Activated T-helper 1 cell treated with Interleukin-2 at 50 U/mL for 16 hours (primary cell): ENCODE measurements at places on chromosomes 5 and 9.

GRCh38 chr5:6496207-6496584 lies 47.5 kb downstream of the UBE2QL1 start:
- no peak for DNase-seq

GRCh38 chr5:16837305-16837704 lies 98.8 kb downstream of the MYO10 start:
- no peak for DNase-seq

DNA sequence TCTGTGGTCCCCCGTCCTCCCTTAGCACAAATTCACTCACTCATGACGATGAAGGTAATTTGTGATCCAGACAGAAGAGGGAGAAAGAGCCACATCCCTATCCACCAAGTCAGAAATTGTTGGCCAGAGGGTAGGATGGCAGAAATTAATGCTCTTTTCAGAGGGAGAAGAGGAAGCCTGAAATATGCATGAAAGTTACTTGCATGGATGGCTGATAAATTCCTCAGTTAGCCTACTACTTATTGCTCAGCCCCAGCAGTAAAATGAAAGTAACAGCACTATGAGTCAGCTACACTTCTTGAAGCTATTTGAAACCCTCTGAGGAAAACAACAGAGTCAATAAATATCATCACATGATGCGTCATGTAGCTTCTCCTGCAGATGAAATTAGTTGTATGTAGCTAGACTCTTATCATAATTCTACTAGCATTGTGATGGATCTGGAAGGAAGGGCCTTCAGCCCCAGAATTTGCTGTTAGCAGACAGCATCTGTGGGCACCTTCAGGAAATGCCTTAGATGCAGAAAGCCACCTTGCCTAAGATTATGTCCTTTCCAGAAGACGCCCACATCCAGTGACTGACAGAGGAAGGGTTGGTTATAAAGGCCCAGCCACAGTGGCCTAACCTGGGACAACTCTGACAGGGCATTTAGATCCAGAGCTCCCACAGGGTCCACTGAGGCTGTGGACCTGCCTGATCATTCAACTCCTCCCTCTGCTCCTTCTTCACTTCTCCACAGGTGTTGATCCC lies 81.2 kb upstream of the CCDC112 start:
- no peak for DNase-seq

- no peak for DNase-seq
Measured at GRCh38 chr5:60487885-60488442, 212.0 kb downstream of the DEPDC1B start.

DNA sequence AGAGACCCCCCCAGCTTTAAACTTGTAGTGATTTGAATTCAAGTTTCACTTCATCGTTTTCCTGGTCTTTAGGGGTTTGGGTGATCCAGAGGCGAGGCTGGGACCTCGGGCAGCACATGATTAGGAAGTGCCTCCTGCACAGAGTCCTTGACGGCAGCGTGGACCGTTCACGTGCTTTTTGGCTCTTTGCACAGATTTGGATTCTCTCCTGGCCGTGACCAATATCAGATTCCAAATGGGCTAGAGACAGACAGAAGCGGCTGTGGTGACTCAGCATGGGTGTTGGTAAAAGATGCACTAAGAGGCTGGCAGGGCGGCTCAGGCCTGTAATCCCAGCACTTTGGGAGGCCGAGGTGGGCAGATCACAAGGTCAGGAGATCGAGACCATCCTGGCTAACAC lies 117.2 kb upstream of the CACNA1B start:
- no peak for DNase-seq
